ENCODE measurements at places on chromosomes 3 and 15.

GRCh38 chr3:65265942-65266590 is 578.3 kb upstream of the ADAMTS9 start:
- peak; percentile 9 for DNase-seq

DNA sequence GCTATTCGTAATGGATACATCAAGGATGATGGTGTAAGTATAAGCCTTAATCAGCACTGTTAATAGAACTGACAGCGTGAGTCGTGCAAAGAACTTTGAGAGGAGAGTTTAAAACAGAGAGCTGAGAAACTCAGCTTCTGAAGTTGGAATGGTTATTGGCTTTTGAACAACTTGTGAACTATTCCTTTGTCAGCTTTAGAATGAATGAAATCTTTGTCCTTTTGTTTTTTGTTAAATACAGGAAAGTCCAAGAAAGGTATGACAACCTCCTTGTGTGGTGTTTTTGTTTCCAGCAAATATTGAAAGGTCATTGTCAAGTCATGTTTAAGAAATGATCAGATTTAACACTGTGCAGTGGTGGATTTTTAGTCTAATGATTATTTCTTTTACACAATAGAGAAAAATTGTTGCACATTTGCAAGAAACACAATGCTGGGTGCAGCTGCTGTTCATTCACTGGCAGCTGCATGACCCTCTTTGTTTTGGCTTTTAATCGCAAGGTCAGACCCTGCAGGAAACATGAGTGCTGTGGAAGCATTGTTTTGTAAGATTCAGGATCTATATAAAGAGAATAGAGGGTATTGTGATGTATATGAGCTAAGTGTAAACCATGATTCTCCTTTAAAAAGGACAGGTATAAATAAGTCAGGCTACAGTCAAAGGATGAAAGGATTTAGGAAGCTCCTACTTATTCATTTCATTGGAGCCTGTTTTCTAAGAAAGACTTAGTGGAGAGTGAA is 21.7 kb upstream of the ABHD10 start:
- no peak for DNase-seq

GRCh38 chr15:32873284-32874114 is 155.7 kb downstream of the GREM1 start:
- no peak for DNase-seq

GRCh38 chr3:54877730-54878129 is 50.1 kb downstream of the LRTM1 start:
- DNase-seq: peak; percentile 58

GRCh38 chr15:31219221-31219620 is 107.4 kb upstream of the KLF13 start:
- no peak for DNase-seq

DNA sequence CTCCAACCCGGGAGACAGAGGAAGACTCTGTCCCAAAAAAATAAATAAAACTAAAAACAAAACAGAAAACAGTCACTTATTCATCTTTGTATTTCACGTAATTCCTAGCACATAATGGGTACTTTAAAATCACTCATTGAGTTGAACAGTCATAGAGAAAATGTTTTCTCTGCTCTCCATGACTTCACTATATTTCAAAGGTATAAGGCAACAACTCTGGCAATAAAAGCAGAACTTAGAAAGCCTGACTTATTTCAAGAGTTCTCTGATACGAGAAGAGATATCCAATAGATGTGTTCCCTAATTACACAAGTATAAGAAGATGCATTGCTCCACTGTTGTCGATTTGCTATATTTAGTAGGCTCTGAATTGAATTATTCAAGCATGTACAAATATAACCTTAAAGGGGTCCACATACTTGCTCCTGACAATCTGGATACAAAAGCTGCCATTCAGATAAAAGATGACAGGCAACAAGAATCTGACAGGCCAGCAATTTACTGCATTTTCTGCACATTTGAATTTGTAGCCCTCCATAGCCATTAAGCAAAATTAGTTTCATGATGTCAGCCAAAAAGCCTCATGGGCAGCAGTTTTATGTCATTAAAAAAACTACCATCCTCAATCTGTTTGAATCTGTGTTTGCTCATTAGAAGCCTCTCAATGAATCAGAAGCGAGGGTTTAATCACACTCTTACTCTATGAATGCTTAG is 47.9 kb downstream of the PEAK1 start:
- no peak for DNase-seq

DNA sequence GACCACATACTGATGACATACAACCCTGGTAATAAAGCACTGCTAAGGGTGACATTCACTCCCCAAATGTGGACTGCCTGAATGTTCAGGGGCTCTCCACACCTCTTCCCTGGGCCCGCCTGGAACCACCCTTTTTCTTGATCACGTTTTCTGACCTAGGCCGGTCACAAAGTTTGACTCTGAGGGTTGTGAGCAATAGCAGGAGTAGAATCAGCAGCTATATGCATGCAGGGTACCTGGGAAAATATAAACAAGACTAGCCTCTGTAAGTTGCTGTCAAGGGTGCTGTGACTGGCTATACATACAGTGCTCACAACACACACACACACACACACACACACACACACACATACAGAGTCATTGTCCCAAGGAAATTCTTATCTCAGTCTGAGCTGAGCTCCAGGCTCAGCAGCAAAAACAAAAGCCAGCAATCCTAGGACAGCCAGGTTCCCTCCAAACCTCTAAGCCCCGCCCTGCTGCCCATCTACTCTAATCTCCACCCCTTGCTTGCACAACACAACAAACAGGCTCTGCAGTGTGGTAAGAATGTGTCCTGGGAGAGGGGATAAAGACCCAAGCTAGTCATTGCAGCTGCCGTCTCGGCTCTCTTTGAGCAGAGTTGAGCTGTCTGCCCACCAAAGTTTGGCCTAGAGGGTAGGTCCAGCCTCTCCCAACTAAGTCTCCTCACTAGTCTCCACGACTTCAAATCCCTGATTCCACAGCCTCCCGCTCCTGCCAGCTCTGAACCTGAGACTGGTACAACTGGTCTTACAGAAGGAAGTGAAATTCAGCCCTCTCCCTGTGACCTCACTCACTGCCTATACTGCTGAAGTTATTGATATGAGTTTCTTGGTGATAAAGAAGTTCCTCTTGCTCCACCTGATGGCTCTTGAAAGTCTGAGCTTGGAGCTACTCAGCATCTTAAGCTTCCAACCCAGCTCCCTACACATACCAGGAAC is 2.2 kb downstream of the BMF start:
- DNase-seq: no peak

DNA sequence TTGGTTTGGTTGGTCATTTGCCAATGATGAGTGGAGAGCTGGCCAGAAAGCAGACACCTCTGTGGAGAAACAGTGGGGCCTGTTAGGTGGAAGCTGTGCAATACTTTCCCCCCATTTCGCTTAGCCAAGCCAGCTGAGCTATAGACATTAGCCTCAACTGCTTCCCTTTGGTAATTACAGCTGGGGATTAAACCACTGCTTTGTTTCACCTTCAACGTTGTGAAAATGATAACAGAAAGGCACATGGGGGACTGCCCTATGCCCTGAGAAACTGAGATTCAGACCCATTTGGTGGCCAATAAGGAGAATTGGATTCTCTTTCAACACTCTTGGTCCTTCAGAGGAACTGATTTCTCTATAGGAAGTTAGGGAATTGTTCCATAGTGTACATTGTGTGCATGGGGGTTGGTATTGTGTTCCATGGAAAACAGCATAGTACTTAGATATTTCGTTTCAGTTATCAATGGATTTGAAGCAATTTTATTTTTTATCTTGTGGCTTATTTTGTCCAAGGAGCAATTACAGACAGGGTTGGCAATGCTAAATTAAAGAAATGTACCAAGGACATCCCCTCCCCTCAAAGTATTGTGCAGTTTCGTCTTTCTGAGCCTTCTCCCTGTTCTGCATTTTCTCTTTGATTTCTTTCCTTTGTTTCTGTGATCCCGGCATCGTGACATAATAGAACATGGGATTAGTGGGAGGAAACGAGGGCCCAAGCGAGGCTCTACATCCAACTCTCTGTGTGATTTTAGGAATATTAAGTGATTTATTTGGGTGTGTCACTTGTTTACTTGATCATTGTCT is 194.3 kb downstream of the FNDC3B start:
- DNase-seq: no peak

DNA sequence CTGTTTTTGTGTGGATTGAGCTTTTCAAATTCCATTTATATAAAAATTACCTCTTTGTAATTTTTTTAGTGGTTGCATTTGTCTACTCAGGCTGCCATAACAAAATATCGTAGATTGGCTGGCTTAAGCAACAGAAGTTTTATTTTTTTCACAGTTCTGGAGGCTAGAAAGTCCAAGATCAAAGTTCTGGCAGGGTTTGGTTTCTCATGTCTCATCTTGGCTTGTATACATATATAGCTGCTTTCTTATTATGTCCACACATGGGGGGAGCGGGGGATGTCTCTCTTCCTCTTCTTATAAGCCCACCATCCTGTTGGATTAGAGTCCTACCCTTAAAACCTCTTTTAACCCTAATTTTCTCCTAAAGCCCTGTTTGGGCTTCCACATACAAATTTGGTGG is 28.5 kb downstream of the MGA start:
- no peak for DNase-seq

GRCh38 chr3:127658234-127658633 is 14.5 kb upstream of the ABTB1 start:
- DNase-seq: peak; percentile 62

DNA sequence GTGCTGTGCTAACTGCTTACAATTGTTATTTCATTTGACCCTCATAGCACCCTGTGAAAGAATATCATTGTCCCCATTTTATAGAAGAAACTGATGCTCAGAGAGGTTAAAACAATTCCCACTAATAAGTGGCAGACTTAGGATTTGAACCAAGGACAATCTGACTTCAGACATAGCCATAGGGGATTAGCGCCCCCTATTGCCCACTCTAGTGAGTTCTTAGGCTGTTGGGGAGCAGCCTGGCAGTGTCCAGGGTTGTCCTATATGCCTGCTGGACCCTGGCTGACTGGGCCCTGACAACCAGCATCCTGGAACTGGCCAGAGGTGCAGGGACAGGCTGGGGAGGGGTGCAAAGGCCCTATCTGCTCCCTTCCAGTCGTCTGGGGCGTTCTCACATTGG is 15.4 kb downstream of the DPH3 start:
- peak; percentile 38 for DNase-seq

DNA sequence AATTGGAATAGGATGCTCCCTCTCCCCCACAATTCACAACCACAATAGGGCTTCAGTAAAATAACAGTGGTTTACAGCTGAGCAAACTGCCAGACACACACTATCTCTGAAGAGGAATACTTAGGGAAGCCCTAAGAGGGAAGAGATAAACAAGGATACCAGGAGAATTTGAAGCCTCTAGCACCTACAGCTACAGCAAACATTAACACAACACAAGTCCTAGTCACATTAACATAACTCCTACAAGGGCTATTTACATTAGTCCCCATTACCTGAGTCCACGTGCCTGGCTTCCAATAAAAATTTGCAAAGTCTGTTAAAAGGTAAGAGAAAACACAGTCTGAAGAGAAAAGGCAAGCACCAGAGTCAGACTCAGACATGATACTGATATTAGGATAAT is 346.9 kb upstream of the CDIN1 start:
- no peak for DNase-seq

DNA sequence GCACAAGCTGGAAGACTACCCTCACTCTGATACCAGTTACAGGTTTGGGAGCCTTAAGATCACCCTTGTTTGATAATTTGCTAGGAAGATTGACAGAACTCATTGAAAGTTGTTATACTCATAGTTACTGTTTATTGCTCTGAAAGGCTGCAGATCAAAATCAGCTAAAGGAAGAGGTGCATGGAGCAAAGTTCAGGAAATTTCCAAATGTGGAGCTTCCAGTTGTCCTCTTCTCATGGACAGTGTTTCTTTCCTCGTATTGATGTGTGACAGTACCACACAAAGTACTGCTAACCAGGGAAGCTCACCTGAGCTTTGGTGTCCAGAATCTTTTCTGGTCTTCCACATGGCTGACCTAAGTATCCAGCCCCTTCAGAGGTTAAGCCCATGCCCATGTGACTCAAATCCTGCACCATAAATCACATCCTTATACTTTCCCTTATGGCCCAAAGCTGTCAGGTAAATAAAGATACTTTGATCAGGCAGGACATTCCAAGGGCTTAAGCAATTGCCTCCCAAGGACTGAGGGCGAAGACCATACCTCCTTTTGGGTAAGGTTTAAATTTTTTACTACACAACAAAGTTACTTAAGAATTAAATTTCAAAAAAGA is 93.1 kb upstream of the ZBED2 start:
- DNase-seq: no peak

DNA sequence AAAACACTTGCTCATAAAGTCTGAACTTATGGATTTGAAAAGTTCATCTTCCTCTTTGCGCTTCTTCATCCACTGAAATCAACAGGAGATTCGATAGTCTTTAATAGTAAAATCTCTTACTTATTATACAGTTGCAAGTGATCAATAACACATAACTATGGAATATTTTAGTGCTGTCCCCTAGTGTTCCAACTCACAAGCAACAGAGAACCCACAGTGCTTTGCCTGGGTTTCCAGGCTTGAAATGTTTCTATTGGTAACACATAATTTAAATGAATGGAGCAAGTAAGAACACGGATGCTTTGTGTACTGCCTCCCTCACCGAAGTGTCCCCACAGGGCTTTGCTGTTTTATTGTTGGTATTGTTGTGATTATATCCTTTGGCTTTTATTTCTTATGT is 93.5 kb downstream of the WDR72 start:
- peak; percentile 2 for DNase-seq

DNA sequence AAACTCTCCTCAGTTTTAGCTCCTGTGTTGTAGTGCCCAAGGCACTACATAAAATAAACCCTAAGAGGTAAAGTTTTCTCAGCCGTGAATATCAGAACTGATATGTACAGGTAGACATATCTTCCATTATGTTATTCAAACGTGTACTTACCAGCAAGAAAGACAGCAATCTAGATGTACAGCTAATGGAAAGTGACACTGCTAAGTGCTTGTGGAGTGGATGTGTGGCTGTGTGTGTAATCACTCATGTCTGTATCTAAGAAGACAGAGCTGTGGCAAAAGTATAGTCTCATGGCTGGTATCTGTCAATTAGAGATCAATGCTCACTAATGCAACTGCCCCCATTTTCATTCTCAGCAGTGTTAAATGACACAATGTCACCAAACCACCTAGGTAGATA is 101.3 kb downstream of the FMN1 start:
- no peak for DNase-seq

- DNase-seq: peak; percentile 92
Measured at GRCh38 chr3:100047455-100048141, 66.7 kb downstream of the FILIP1L start.

- peak; percentile 36 for DNase-seq
Measured at GRCh38 chr3:116140100-116140689, 305.1 kb downstream of the LSAMP start.

DNA sequence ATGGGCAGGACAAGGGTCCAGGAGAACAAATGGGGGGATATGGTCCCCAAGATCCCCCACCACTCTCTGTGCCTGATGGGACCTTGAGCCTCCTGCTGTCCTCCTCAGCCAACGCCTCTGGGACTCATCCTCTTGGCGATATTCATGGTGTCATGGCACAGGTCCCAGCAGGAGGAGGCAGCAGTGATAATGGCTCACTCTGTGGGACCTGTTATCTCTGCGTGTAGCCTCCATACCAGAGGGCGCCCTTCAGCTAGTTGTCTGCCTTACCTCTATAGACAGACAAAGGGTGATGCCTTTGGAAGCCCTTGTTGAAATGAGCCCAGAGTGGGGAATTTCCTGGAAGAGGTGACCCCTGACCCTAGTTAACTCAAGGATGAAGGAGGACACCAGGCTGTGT is 7.4 kb downstream of the ZBTB47 start:
- no peak for DNase-seq
